ENCODE measurements at places on chromosomes 1 and 21.

DNA sequence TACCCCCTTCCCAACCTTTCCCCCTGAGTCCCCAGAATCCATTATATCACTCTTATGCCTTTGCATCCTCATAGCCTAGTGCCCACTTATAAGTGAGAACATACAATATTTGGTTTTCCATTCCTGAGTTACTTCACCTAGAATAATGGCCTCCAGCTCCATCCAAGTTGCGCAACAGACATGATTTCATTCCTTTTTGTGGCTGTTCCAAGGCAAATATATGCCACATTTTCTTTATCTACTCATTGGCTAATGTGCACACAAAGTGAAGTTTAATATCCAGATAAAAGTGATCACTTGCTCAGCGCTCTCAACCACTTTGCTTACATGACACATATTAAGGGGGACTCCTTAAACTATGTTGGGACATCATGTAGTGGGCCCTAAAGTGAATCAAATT lies 72.4 kb upstream of the TIAM1 start:
- no peak for DNase-seq

GRCh38 chr1:163056831-163057230 lies 12.3 kb upstream of the RGS4 start:
- DNase-seq: no peak

DNA sequence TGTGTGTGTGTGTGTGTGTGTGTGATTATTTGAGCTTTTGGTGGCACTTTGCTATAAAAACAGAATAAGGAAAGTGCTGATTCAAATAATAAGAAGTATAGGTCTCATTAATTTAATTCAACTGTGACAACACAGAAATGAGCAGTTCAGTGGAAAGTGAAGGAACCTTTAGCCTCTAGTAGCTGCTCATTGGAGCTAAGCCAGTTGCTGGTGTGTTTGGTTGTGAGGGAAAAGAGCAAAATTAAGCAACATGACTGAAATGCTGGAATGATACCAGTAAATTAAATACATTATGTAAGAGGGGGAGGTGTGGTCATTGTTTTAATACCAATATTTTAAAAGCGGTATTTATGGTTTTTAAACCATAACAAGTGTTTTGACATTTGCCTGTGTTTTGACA lies 55.2 kb downstream of the KIAA0040 start:
- DNase-seq: no peak

GRCh38 chr1:116401646-116402176 lies 28.7 kb downstream of the ATP1A1 start:
- no peak for DNase-seq

DNA sequence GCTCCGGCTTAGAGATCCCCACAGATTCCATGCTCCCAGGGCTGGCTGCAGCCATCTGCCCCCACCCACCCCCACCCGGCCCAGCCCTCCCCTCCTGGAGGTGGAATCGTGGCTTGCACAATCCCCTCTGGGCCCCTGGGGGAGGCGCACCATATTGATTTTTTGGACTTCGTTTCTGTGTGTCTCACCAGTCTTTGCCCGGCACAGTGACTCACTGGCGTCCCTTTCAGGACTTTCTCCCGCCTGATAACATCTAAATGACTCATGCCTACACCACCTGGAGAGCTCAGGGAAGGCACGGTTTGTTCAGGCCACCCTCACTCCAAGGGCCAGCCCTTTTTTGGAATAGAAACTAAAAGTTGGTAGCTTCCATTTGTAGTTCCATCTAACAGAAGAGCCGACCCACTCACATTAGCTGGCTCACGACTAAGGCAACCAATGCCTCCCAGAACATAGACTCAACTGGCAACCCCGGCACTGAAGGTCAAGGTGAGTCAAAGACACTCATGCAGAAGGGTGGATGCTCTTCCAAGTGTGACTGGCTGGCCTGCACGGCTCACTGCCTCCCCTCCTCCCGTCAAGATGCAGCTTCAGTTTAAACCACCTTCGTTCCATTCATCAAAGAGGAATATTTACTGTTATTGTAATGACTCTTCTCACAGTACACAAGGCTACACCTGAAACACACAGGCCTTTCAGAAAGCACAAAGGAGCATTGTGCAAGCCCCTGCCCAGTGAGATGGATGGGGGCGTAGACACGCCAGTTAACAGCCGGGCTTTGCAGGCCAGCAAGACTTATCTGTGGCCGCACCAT lies 18.1 kb upstream of the ETS2 start:
- peak; percentile 96 for DNase-seq

DNA sequence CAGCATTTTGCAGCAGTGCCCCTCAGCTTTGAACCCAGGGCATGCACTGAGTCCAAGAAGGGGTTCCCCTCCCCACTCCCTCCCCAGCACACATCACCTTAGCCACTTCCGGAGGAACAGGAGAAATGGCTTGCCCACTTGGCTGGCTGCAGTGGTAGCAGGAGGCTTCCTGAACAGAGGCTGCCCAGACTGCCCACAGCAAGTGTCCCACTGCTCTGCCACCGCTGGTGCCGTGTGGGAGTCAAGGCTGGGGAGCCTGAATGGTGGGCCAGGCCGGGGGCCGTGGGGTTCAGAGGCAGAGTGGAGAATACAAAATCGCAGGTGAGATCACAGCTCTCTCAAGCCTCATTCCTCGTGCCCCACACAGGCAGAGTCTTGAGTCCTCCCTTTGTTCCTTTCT lies 34.5 kb downstream of the CD247 start:
- DNase-seq: no peak

DNA sequence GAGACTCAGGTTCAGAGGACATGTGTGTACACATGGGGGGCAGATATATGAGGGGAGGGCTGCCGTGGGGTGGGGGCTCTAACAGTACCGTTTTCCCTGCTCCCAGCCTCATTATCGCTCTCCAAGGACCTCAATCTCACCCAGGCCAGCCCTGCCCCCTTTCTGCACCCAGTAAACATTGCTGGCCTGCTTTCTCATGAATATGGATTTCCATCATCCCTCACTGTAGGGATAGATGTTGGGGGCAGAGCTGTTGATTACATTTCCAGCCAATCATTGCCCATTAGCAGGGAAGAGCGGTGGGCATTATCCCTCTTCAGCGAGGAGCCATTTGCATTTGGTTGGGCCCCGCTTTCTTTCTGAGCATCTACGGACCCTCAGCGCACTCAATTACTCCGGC lies 273.8 kb downstream of the RPS6KC1 start:
- no peak for DNase-seq

DNA sequence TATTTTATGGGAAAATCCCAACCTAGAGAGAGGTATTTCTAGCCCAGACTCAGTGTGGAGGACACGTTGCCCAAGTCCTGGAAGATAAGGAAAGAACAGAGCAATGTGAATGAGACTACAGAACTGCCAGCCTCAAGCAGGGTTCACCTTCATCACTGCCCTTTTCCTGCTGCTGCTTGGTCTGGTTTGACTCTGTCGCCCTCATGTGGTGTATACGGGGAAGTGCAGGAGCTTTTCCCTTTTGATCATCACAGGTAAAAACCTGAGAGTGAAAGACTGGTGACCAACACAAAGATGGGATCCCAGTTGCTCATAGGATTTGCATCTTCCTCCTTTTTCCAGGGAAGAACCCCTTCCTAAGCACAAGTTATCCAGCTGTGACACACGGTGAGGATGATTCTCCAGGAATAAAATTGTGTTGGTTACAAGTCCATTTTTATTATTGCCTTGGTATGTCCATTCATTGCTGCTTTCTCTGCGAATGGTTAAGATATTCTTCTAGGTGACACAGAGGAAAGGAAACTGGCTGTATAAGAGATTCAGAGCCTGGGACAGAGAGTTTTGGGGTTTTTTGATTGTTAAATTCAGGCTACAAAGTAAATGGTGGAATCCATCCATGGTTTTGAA lies 89.5 kb upstream of the CD53 start:
- DNase-seq: peak; percentile 42

- DNase-seq: no peak
Observed at GRCh38 chr21:44423941-44424607, 31.2 kb upstream of the LRRC3 start.

DNA sequence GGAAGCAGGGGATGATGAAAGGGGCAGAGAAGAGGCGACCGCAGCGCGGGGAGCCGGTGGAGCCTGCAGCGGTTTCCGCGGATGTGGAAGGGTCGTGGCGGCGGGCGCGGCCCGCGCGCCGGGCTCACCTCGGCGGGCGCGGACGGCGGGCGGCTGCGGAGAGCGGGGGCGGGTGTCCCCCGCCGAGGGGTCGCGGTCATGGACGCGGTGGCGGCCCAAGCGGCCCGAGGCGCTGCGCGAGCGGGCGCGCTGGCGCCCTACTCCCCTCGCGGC lies 572 bp downstream of the LPGAT1 start:
- DNase-seq: no peak

DNA sequence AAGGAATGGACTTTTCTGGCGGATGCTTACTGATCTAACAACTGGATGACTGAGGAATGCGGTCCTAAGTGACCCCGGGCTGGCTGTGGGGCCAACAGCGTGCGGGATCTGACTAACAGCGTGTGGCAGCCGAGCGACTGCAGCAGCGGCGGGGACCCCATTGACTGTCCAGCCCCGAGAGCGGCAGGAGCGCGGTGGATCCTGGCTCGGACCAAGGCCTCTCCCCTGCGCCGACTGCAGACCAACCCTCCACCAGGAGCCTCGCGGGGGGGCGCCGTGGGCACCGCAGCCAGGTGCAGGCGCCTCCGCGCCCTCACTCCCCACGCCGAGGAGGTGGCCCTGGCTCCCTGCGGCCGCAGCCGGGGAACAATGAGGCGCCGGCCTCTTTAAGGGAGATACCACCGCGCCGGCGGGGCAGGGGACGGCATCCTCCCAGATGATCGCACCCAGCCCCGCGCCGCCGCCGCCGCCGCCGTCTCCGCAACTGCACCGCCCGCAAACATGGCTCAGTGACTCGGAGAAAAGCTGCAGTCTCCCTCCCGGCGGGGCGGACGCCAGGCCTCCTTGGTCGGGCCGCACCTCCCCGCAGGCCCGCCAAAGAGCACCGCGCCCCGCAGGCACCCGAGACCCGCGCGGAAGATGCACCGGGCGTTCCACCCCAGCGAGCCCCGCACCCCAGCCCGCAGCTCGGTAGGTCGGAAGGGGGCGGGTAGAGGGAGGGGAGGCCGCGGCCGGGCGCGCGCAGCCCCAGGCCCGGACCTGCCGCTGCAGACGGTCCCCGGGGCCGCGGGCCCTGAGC lies 694 bp upstream of the PDIK1L start:
- peak; percentile 88 for DNase-seq

- no peak for DNase-seq
Observed at GRCh38 chr1:109213345-109213823, 334 bp upstream of the SARS1 start.

- no peak for DNase-seq
Observed at GRCh38 chr1:4786055-4786454, 131.6 kb downstream of the AJAP1 start.

DNA sequence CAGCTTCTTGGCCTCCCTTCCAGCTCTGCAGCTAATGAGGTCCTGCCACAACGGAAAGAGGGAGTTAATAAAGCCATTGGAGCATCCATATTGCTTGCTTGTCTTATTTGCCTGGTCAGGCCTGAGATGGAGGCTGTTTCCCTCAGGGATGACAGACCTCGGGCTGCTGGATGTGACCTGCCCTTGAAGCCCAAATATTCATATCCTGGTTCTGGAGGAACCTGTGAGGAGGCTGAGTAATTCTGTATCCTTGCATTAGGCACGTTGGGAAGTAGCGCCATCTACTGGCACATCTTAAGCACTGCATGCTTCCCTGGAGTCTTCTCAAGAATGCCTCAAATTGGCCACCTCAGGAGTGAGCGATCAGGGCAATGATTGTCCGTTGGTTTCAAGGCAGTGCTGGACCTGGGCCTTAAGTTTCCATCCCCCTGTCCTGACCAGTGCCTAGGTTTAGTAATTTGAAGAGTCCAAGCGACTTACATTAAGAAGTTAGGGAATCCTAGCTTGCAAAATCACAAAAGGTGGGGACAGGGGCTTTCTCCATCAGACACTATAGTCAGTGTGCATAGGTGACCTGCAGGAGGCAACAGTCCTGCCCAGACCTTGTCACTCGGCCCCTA lies 13.8 kb upstream of the NASP start:
- peak; percentile 53 for DNase-seq

- no peak for DNase-seq
Observed at GRCh38 chr1:168386949-168387586, 106.4 kb downstream of the TBX19 start.

DNA sequence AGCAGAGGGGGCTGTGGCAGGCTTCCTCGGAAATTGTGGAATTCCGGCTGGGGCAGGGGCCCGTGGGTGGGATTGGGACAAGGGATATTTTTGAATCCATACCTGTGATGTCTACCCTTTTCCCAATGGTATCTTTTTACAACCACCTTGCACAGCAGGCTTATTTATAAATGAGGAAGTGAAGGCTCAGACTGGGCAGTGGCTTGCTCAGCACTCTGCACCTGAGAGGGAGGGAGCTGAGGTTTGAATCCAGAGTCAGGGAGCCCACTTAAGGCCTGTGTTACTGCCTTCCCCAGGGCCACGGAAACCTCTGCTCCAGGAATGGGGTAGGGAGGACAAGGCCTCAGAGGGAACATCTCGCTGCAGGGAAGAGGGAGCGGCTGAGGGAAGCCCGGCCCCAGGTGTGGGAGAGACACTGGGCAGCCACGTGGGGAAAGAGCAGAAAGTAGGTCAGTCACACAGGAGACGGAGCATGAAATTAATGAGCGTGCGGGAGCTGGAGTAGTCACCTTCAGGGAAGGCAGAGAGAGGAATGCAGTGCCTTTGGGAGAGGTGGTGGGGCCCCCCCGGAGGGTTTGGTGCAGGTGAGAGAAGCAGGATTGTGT lies 35.4 kb upstream of the SCMH1 start:
- DNase-seq: no peak

DNA sequence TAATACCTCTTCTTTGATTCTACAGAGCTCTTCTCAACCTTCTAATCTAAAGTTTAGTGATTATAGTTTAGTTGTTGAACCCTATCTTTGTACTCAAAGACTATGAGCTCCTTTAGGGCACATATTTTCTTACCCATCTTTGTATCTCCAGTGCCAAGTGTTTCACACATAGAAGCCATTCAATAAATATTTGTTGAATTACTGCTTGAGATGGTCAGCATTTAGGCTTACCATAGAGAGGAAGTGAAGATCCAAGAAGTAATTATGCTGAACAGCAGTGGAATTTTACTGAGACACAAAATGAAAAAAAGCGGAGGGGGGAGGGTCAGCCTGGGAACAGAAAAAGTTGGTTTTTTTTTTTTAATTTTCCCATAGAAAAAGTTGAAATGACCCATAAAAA lies 21.9 kb downstream of the PIK3R3 start:
- DNase-seq: no peak

DNA sequence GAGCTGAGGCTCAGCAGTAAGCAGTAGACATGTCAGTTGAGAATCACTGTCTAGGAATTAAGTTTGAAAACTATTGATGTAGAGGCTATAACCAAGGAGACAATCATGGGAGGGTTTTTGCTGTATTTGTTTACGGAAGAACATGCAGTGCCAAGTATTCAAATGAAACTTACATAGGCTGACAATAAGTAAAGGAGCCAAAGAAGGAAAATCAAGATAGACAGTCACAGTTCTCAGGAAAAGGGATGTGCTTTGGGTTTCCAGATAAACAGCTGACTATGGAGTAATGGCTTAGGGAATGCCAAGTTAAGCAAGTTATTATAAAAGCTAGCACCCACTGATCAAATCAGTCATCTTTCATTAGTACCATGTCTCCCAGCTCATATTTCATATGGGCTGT lies 21.5 kb downstream of the GNG12 start:
- no peak for DNase-seq

Data from NCI-H526 (cell line).